Left ventricle myocardium inferior (tissue), 1 donor: ENCODE measurements at places on chromosomes 5 and 9. TPM values are rescaled to one million over a fixed set of nuclear protein-coding genes. Genes with fewer than 3 reads are reported as not detected.

PCA3 gene
- total RNA-seq, result not detected

- DNase-seq, result peak; percentile 18
- no peak overlapping the region for H3K4me3 ChIP-seq
- H3K36me3 ChIP-seq, result no peaks in the 10 kb centered on the region
Observed at GRCh38 chr5:57434227-57434640, 48.4 kb downstream of the ACTBL2 start.

CATSPER3 gene
- total RNA-seq, result 0.49 TPM

PCDHB14 gene
- total RNA-seq, result 1.9 TPM

KCNIP1 gene
- total RNA-seq, result 0.16 TPM

GRCh38 chr9:95447660-95448420 is 68.9 kb downstream of the PTCH1 start:
- H3K36me3 ChIP-seq, result peaks cover 74% of the 10 kb centered on the region
- H3K4me1 ChIP-seq, result peaks cover 15% of the 10 kb centered on the region
- no peak for DNase-seq
- H3K27ac ChIP-seq, result peak overlapping the region; percentile 74
- H3K4me3 ChIP-seq, result peak overlapping the region; percentile 24
- H3K27me3 ChIP-seq, result no peaks in the 10 kb centered on the region

NTMT1 gene
- total RNA-seq, result 63.4 TPM

PCSK1 gene
- total RNA-seq, result 0.38 TPM

MUSK gene
- 1.5 TPM for total RNA-seq

DNA sequence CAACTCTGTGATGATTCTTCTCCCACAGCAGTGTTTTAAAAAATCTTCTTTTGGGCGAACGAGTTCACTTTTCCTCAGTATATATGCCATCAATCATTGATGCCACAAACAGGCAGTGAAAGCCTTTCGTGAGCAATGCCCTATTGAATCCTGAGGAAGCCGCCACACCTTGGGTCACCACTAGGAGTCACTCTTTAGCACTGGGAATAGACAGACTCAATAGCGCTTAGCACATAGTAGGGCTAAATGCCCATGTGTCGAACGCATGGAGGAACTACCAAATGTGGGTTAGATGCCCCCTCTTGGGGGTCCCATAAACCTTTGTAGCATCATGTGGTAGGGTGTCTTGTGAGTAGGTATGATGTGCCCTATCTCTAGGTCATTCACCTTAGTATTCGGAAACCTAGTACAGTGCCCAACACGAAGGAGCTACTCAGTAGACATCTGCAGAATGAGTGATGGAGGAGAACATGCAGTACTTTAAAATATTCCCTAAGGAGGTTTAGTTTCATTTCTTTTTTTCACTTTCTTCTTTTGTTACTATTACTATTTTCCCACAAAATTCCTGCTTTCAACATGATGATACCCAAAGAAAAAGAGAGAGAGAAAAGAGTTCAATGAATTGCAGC is 603.7 kb downstream of the BNC2 start:
- DNase-seq, result no peak
- H3K4me1 ChIP-seq, result no peaks in the 10 kb centered on the region

CAMSAP1 gene
- total RNA-seq, result 20.0 TPM

DNA sequence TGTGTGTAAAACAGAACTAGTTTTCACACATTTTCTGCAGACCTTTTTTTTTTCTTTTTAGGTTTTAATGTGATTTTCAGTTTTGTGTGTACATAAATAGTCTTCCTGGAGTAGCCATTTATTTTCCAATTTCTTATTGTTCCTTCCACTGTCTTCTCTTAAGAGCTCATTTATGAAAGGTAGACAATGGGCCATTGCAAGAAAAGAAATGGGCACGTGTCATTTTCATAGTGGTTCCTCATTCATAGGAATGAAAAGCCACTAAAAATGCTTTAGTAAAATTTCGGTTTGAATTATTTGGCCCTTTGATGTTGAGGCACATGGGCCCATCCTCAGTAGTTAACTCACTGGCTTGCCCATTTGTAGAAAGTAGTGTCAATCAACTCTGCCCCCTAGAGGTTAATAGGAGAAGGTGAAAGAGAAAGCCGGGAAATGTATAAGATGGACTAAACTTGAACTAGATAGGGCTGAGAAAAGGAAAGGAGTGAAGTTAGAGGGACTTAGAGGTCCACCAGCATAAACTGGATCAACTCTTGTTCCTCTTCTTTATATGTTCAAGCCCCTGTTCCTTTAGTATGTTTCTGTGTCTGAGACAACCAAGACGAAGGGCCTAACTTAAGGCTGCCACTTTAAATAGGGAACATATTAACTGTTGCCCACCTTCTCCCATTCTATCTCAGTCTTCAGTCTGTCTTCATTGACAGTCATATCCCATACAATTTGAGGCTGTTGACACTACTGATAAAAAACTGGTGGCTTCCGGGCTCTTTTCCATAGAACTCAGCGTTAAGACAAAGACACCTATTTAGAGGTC is 72.6 kb downstream of the SMARCA2 start:
- H3K4me3 ChIP-seq, result no peak overlapping the region
- H3K36me3 ChIP-seq, result peaks cover 95% of the 10 kb centered on the region
- H3K27ac ChIP-seq, result no peak overlapping the region

DNA sequence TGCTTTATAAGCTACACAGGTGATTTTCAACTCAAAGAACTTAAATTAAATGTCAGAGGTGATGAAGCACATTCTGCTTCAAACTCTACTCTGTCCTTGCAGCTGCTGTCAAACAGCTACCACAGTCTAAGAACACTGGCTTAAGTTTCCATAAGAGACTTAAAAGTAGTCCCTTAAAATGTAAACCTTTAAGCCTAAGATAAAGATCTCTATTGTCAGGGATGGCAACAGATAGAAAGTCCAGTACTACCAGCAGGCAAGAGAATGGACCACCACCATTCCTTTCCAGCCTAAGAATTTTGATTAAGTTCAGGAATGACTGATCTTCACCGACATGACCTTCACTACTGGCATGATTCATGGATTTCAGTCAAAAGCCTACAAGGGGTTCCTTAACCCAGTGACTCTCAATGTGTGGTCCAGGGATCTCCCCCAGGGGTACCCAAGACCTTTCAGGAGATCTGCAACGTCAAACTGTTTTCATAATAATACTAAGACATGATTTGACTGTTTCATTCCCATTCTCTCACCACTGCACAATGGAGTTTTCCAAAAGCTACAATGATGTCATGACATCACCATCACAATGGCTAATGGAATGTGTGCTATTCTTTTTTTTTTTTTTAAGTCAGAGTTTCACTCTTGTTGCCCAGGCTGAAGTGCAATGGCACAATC is 41.1 kb upstream of the PLPP6 start:
- no peak overlapping the region for H3K27ac ChIP-seq
- H3K4me1 ChIP-seq, result no peaks in the 10 kb centered on the region
- H3K27me3 ChIP-seq, result no peaks in the 10 kb centered on the region
- no peak overlapping the region for H3K4me3 ChIP-seq
- DNase-seq, result no peak

AGXT2 gene
- total RNA-seq, result not detected

- peaks cover 22% of the 10 kb centered on the region for H3K4me1 ChIP-seq
- no peaks in the 10 kb centered on the region for H3K27me3 ChIP-seq
- DNase-seq, result no peak
- H3K36me3 ChIP-seq, result no peaks in the 10 kb centered on the region
Observed at GRCh38 chr5:64861281-64861680, 92.6 kb downstream of the CWC27 start.

- H3K27ac ChIP-seq, result no peak overlapping the region
- no peaks in the 10 kb centered on the region for H3K27me3 ChIP-seq
- no peaks in the 10 kb centered on the region for H3K36me3 ChIP-seq
- no peak for DNase-seq
- peaks cover 8% of the 10 kb centered on the region for H3K4me1 ChIP-seq
- H3K4me3 ChIP-seq, result no peak overlapping the region
Observed at GRCh38 chr9:129560881-129561306, 60.0 kb downstream of the C9orf50 start.

DNA sequence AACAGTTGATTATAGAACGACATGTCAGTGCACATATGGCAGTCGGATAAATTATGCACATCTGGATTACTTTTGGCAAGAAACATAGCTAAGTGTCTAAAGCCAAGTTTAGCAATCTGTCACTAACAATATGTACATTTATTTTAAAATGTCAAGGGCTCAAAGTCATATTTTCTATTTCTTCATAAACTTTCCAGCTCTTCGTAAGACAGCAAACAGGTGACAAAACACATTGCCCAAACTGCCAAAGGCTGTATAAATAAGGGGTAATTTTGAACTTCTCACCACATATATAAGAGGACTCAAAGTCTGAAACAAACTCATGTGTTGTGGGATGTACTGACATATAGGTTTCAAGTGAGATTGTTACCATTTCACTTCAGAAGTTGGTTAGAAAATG is 237.2 kb downstream of the ARL15 start:
- no peak overlapping the region for H3K4me3 ChIP-seq
- no peak overlapping the region for H3K27ac ChIP-seq
- peaks cover 7% of the 10 kb centered on the region for H3K4me1 ChIP-seq
- peaks cover 5% of the 10 kb centered on the region for H3K36me3 ChIP-seq
- no peak for DNase-seq

SLC34A3 gene
- total RNA-seq, result not detected
